ENCODE measurements at places on chromosomes 7 and 10.
A peak's percentile ranks its signal among the peaks of the same experiment; 100 is the strongest.

GRCh38 chr7:66352071-66352470 lies 146.9 kb downstream of the TPST1 start:
- DNase-seq = no peak

- DNase-seq = no peak
Measured at GRCh38 chr7:133551466-133551865, 298.6 kb downstream of the EXOC4 start.

- DNase-seq = no peak
Measured at GRCh38 chr10:109202111-109202510, 721.2 kb downstream of the XPNPEP1 start.

DNA sequence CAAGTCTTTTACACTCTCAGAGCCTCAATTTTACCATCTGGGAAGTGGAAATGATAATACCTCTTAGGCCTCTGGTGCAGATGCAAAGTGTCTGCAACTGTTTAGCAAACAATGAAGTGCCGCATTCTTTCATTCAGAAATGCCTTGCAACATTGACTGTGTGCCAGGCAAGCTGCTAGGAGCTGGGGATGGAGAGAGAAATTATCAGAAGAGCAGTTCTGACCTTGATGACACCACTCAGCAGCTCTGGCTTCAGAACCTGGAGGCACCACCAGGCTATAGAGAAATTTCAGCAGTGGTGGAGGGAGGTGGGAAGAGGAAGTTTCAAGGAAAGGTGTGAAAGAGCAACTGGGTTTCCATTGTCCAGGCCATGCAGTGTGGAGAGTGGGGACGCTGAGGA lies 78.1 kb upstream of the HABP2 start:
- DNase-seq = no peak

- DNase-seq = no peak
Measured at GRCh38 chr10:129914960-129915359, 49.1 kb downstream of the EBF3 start.

GRCh38 chr7:47147213-47147631 lies 434.7 kb downstream of the TNS3 start:
- no peak for DNase-seq

- no peak for DNase-seq
Measured at GRCh38 chr10:103232772-103233488, 12.8 kb upstream of the RPEL1 start.

DNA sequence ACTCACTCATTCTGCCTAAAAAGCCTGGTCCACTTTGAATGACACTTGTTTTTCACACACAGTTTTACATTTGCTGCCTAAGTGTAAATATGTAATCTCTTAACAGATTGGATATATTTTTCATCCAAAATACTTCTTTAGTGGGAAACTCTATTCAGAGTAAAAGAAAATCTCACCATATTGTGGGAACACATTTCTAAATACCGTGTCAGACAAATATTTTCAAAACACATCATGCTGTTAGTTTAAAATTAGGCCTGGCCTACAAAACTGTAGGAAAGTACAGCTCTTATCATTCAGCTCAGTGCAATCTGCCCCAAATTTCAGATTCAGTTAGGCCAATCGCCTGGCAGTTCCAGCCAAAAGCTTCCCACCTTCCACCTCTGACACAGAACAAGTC lies 849.8 kb downstream of the NXPH1 start:
- DNase-seq = no peak

DNA sequence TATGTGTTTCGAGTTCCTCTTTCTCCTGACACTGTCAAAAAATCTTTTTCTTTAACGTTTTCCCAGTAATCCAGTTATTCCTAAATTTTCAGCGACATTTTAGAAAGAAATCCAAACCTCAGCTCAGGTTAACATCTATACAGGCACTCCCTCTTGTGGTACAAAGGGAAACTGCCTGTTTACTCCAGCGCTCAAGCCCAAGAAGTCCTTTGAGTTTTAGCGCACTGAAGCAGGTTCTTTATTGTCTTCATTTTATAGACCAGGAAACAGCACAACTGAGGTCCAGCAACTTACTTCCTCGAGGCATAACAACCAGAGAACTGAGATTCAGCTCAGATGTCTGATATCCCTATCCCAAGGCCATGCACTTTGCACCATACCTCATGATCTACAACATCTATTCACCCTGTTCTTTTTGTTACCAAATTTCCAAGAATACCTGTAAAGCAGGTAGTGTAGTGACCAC lies 287.2 kb upstream of the MKLN1 start:
- peak; percentile 56 for DNase-seq

DNA sequence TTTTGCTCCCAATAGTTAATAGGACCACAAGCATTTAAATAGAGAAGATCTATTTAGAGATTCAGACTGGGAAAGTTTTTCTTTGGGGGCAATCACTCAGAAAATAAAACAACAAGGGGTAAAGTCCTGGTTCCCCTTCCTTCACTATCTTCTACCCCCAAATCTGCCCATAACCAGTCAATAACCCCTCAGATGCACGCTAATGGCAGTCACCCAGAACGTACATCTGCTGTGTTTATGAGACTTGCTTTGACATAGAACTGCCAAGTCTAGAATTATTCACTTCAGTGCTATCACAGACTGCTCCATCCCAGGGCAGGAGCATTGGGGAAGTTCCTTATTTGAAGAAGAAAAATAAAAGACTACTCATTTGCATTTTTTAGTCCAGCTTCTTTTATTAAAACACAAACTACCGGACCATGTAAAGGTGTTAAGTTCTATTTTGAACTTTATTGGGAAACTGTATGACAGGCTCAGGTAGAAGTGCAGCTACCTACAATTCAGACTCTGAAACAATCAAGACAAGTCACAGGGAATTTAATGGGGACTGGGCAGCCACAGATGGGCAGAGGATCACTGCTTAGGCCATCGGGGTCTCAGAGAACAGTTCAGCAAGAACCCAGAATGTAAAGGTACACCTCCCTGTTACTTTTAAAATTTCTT lies 38.4 kb downstream of the ANK3 start:
- no peak for DNase-seq

DNA sequence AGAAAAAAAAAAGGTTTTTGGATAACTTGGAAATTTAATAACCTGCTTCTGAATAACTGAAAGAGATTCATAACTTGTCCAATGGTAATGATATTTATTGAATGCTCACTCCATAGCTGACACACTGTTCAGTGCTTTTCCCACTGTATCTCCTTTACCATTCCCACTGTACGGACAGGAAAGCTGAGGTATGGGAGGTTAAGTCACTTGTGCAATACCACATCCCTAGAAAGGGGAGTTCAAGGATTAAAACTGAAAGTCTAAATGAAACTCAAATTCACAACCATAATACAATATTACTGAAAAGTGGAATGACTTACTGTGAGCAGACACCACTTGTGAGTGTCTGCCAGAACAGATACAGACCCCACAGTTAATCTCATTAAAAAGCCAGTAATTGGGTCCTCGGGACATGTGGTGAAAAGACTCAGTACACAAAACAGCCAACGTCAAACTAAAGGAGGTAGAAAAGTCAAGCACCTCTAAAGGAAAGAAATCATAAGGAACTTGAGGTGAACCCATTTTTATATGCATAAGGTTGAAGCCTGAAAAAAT lies 13.8 kb upstream of the RHOBTB1 start:
- no peak for DNase-seq

- DNase-seq = no peak
Measured at GRCh38 chr7:132245539-132245938, 330.7 kb downstream of the PLXNA4 start.

- no peak for DNase-seq
Measured at GRCh38 chr7:129013048-129013724, 41.7 kb downstream of the TNPO3 start.

DNA sequence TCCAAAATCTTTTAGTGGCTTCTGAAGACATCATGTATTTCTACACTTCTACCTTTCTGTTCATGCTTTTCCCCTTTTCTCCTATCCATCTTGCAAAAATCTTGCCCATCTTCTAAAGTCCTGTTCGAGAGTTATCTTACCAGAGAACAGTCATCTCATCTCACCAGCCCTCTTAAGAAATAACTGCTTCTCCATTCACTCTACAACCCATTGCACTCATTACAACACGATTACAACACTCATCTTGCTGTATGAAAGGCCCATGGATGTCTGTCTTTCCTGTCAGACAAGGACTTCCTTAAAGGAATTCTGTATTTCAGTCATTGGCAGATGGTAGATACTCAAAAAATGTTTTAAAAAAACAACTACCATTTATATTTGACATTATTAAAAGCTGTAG lies 30.8 kb downstream of the ZNF438 start:
- no peak for DNase-seq

GRCh38 chr7:1404460-1404809 lies 54.8 kb downstream of the MICALL2 start:
- no peak for DNase-seq

DNA sequence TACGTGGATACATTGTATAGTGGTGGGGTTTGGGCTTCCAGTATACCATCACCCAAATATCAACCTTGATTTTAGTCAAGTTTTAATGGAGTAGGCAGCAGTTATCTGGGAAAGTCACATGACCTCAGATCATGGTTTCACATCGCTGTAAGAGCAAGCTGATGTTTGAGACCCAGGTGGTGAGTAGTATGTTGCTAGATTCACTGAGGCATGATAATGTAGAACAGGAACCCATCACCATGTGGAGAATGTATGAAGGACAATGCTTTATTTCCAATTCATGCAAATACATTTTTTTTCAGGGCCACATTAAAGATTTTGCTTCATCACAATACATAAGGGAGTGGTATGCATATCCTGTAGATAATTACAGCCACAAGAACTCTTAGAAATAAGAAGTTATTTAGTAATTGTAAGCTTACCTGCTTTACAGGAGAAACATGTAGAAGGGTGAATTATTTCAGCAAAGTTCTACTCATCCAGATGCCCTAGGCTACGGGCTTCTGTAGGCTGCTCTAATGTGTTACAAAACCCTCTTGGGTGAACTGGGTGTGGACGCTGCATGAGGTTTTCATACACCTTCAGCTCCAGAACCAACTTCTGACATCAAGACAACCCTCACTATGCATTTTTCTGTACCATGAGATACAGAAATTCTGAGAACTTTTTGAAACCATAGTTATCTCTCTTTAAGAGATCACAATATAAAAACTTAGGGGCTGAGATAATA lies 27.6 kb upstream of the LAMB4 start:
- no peak for DNase-seq

DNA sequence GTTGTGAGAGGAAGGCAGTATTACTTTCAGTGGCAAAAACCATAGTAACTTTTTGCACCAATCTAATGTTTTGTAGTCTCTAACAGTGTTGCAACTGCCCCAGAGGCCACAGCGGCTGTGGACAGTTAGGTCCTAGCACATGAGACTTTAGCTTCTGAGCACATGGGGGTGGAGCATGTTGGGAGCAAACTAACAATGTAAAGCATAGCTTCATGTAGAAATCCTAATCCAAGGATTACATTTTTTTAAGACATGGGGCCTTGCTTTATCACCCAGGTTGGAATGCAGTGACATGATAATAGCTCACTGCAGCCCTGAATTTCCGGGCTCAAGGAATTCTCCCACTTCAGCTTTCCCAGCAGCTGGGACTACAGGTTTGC lies 49.0 kb downstream of the LAMB1 start:
- no peak for DNase-seq

- DNase-seq = no peak
Measured at GRCh38 chr7:33805630-33806233, 99.6 kb upstream of the BMPER start.

- DNase-seq = no peak
Measured at GRCh38 chr10:106919871-106920282, 244.6 kb downstream of the SORCS1 start.

- DNase-seq = no peak
Measured at GRCh38 chr10:4606856-4607636, 219.0 kb upstream of the AKR1E2 start.

DNA sequence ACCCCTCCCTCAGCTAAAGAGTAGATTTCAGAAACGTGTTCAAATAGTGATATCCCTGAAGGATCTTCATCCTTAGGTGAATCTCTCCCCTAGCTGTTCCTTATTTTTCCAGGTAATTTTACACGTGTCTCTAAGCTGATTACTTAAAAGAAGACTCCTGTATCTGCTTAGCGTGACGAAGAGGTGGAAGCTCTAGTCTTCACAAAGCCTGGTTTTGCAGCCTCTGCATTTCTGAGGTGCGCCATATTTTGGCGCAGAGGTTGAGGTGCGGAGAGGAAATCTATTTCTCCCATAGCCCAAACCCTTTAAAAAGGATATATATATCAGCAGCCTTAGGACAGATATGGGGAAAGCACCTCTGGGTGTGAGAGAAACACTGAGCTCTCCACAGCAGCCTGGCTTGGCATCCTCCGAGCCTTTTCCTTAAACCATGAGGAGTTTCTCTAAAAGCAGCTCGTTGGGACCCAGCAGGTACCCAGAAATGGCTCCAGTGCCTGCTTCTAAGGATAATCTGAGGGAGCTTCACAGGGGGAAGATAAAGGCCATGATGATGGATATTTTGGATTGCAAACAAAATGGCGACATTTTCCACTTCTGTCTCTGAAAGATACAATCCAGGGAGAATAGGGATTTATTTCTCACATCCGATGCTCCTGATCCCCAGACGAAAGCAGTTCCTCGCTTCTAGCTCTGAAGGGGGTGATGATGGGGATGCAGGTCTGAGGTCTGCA lies 3.0 kb upstream of the HOXA2 start:
- no peak for DNase-seq

GRCh38 chr7:84484502-84485079 lies 290.0 kb upstream of the SEMA3A start:
- no peak for DNase-seq

DNA sequence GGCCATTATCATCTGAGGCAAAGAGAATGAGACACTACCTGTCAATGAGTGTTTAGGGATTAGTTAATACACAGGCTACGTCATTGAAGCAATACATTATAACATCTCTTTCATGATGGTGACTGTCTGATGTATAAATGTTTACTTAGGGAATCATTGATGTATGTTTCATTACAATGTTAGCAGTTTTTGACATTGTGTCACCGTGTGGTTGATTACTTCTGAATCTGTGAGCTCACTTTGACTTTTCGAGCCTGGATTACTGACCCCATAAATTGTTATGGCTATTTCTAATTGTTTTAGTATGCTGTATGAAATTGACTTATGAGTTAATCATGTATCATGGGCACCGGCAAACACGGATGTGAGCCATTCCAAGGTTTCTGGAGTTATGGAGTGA lies 494.0 kb downstream of the MAGI2 start:
- DNase-seq = no peak

- no peak for DNase-seq
Measured at GRCh38 chr10:102831322-102832071, 5.7 kb downstream of the CYP17A1 start.

- DNase-seq = no peak
Measured at GRCh38 chr7:51222916-51223315, 93.7 kb downstream of the COBL start.

DNA sequence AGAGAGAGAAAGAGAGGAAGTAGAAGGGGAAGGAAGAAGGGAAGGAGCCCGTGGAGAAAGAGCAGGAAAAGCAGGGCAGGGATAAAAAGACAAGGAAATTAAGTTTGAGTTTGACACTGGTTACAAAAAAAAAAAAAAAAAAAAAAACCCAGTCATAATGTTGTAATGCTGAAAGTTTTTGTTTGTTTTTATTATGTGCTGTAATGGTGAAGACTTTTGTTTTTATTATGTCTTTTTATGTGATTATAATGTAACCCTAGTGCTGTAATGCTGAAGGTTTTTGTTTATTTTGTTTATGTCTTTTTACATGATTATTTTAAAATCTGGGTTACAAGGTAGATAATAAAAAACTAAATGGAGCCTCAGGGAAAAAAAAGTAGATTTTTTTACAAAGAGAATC lies 184.8 kb downstream of the SEMA3A start:
- DNase-seq = no peak

- no peak for DNase-seq
Measured at GRCh38 chr10:89030791-89031190, 40.2 kb downstream of the FAS start.

- DNase-seq = no peak
Measured at GRCh38 chr7:80505900-80506500, 5.9 kb downstream of the GNAT3 start.
